Kasumi-1 (cell line): ENCODE measurements at places on chromosomes 16 and 17.

DNA sequence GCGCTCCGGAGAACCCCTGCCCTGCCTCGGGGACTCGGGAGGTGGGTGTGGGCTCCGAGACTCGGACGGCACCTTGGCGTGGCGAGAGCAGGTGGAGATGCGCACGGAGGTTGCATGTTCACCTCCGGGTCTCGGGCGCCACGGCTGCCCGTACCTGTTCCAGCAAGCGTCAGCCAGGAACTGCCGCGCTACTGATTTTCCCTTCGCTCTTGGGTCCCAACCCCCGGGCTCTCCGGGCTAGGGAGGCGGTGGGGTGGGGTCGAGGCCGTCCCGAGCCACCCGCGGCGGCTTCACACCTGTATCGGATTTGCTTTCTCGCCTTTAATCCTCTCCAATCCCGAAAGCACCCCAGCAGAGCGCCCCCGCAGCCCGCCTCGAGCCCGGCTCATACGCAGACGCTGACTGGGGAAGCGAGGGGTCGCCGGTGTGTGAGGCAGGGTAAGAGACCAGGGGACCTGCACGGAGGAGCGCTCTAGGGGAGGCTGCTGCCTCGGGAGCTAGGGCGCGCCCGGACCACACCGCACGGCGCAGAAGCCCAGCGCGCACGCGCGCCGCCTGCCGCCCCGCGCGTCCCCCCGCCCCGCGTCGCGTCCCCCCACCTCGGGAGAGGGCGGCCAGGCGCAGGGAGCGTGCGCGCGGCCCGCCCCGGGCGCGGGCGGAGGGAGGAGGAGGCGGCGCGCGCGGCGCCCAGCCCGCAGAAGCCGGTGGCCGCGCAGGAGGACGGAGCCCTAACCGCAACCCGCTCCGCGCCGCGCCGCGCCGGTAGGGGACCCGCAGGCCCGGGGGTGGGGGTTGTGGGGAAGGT, at the start of gene DUSP14:
TSS of gene DUSP14 (plus strand) at position 695 of the 805 bp plus-strand sequence. CDS start 22,382 bp downstream, outside the sequence.
- peak; percentile 61 for DNase-seq

GRCh38 chr17:81345228-81346089, 49.8 kb upstream of the BAHCC1 start:
- DNase-seq = peak; percentile 56

DNA sequence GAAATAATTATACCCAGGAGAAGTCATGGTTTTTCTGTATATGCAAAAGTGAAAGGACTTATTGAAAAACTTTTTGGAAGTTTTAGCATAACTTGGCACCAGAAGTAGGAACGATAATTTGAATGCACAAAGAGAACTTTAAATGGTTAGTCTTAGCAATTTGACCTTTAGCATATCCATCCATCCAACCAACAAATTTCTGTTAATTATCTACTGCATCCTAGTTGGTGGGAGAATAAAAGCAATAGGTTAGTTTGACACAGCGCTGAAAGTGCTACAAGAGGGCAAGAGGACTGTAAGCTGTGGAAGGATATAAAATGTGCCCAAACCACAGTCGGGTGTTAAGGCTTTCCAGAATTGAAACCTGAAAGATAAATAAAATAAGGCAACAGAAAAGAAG, 17.6 kb downstream of the SPAG9 start:
- DNase-seq = no peak

DNA sequence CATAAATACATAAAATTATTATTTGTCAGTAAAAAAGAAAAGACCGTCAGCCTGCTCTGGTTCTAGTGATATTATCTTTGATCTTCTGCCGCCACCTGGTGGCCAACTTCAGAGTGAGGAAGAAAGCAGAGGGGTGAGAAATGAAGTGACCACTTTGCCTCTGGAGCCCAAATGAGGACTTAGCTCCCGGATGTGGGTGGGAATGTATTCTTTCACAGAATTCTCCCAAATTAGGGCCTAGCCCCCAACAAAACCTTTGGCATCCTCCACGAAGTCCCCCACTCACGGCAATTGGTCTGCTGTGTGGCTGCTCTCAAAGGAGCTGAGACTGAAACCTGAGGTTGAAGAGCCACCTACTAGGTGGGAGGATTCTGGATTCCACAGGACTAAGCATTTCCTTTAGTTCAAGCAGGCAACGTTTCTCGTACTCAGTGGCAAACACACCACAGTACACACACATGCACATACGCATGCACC, 4.9 kb upstream of the ZNF267 start:
- DNase-seq = peak; percentile 97
